Amniotic epithelial cell (primary cell): ENCODE measurements at places on chromosomes 5 and 9.

DNA sequence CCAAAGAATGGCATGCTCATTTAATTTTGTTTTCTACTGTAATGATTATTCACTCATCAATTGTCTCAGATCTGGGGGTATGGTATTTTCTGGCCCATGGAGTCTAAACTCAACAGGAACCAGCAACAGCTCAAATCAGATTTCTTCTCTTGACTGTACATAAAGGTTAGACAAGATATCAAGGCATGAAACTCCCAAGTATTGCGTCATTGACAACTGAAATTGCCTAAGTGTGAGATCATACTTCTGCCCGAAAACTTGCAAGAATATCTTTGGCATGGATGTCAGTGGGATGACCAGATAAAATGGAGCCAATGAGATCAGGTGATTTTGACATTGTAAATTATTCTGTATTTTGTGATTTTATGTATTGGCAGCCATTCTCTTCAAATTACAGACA lies 141.7 kb upstream of the STK32A start:
- peak; percentile 91 for DNase-seq

- DNase-seq, result peak; percentile 53
Measured at GRCh38 chr5:179142434-179143198, 82.4 kb downstream of the ZNF354C start.

GRCh38 chr5:71862087-71862486 lies 143.0 kb downstream of the CARTPT start:
- DNase-seq, result no peak

DNA sequence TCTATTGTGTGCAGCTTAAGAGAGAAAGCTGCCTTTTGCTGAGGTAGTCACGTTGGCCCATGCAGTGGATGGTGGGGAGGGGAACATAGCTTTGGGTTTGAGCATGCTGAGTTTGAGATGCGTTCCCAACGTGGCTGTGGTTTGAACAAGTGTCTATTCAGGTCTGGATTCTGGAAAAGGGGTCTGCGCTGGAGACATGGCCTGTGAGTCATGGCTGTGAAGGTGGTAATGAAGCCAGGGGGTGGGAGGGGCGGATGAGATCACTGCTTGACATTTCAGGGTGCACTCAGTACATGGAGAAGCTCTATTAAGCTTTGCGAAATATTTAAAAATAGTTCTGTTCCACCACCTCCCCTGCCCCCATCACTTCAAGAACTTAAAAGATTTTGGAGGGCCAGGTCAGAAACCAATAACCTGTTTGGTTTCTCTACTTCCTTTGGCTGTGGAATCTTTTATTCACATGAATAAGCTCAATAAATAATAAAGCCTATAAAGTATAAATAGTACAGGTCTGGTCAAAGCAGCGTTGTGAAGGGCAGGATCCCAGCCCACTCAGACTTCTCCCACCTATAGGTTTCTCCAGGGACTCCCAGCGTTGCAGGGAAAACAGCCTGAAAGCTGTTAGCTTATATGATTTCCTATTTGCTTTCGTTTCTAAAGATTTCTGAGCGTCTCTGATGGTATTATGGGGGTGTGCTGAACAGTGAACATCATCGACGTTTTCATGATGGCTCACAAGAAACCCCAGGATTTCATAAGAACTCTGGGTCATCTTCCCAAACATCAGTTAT lies 189.9 kb downstream of the NSG2 start:
- DNase-seq, result no peak

GRCh38 chr9:37902796-37903646 lies 906 bp downstream of the SLC25A51 start:
- peak; percentile 38 for DNase-seq

DNA sequence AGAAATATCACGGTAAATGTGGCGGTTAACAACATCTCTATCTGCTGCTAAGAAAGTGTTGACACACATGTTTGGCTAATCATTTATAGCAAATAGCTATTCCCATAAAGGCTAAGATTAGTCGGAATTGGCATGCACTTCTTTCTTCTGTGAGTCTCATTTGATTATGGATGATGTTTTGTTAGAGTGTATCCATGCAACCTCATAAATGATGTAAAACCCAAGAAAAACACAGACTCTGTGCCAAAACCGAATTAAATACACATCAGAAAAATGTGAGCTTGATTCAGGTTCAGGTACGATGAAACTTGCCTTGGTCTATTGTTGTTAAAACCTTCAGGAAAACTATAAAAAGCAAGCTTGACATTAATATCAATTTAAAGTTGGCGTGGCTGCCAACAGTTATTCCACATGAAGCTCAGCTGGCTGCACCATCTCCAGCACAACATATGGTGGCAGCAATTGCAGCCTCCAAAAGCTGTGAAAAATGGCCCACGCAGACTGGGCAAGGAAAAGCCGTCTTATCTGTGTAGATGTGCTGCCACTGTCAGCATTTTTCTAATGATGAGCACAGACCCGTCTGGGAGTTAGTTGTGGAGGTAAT lies 41.1 kb upstream of the ICE1 start:
- DNase-seq, result no peak

DNA sequence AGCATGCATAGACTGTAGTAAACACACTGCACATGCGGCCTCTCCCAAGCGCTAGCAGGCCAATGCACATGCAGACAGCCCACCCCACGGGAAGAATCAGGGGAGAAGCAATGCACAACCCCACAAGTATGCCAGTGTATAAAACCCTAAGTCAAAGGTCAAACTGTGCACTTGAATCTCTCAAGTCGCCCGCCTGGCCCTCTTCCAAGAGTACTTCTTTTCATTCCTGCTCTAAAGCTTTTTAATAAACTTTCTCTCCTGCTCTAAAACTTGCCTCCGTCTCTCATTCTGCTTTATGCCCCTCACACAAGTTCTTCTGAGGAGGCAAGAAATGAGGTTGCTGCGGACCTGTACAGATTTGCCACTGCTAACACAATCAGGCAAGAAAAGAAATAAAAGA lies 50.4 kb downstream of the PTPDC1 start:
- peak; percentile 29 for DNase-seq

- DNase-seq, result peak; percentile 81
Measured at GRCh38 chr5:143016777-143017516, 246.8 kb downstream of the ARHGAP26 start.

DNA sequence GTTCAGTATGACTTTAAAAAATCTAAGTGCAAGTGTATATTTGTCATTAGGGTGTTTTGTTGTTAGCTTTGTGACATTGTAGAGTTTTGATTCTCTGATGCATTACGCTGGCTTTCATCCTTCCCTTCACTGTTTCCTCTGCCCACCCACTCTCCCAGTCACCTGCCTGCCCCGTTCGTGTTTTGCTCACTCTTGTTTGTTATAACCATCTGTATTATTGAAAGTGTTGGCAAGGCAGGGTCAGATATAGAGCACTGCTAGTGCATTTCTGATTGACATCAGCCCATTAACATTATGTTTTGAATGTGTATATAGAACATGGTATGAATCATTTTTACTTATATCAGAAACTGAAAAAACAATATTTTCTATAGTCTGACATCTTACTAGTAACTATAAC lies 27.3 kb downstream of the SCGB3A1 start:
- DNase-seq, result no peak

DNA sequence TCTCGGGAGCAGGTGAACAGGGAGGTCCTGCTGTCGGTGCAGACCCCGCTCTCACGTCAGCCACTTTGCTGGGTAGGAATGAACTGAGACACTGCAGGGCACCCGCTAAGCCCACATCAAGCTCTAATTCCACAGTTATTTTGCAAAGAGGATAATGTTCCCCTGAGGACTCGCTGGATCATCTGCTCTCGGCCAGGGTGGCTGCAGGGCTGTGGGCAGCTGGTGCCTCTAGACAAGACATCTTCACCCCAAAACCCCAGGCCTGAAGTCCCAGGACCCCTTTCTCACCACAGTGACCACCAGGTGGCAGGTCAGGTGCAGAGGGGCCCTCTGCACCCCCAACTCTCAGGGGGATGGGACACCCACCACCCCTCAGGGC lies 135.1 kb upstream of the PPP1R26 start:
- no peak for DNase-seq

GRCh38 chr5:14309199-14309598 lies 166.1 kb downstream of the TRIO start:
- DNase-seq, result no peak

DNA sequence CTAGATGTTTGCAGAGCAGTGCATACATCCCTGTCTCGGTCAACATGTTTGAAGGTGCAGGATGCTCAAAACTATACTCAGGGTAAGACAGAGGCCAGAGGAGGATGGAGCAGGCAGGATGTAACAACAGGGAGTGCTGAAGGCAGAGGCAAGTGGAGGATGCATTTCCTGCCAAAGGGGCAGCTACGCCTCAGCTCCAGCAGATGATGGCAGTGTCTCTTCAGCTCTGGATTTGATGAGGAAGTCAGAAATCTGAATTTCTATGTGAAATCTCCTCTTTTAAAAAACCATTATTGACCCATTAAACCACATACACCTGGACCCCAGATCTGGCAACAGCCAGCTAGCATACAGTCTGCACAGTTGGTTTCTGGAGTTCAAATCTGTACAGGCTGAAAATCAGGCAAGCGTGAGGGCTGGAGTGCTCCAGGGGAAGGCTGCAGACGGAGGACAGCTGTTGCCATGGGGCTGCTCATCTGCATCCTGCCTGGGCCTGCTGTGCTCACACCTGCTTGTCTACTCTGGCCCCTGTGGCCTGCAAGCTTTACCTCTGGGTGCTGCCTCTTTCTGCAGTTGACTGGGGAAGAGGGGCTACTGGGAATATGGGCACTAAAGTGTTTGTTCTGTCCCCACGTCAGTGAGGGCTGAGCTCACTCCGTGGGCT lies 152.9 kb upstream of the SLC28A3 start:
- DNase-seq, result no peak

DNA sequence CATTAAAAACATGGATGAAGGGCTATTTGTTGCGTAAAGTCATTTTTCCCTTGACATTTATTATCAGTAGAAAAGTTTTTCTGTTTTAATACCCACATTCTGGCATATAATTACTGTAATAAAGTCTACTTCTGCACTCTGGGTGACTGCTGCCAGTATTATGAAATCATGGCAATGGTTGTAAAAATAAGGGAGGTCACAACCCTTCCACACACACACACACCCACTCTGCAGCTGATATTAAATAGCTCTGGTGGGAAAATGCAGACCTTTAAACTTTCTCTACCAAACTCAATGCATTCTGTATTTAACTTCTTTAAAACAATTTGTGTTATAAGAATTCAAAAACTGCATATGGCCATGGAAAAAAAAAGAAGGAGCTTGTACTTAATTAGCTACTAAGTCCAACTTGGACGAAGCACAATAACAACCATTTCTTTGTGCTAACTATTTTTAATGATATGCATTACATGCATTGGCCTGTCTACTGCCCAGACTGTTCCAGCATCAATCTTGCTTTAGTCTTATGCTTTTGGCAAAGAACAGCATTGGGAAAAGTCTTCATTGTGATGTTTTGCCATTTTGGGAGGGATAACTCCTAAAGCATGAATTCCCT lies 137.6 kb upstream of the MAP3K1 start:
- no peak for DNase-seq

- peak; percentile 78 for DNase-seq
Measured at GRCh38 chr9:76181020-76181641, 213.1 kb downstream of the RFK start.

GRCh38 chr9:112615584-112616266 lies 102.2 kb downstream of the INIP start:
- no peak for DNase-seq

DNA sequence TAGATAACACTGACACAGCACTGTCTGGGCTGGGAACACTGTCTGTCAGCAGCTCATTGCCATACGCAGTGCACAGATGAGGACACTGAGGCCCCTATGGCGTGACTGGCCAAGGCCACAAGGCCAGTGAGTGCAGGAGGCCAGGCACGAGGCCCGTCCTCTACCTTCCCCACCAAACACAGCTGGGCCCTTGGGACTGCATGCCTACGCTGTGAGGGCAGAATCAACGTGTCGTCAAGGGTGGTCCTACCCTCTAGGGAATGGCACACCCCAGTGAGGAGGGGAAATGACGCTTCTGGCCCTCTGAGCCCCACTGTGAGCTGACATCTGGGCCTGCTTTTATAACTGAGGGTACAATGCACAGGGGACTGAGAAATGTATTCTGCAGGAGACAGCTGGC lies 42.1 kb upstream of the SLC25A51 start:
- no peak for DNase-seq

- DNase-seq, result no peak
Measured at GRCh38 chr5:42491699-42492098, 68.5 kb downstream of the GHR start.

DNA sequence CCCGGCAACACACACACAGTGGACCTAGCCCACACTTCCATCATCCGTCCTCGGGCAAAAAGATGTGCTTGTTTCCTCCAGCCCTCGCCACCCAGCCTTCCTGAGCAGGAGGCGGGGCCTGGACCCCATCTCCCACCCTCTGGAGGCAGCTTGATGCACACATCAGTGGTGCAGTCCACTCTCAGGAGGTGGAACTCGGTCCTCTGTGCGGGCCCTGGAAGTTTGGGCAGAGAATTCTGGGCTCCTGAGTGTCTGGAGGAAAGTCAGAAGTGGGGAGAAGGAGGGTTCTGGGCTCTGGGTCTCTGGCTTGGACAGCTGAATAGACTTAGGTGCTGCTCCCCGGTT lies 54.0 kb upstream of the NEURL1B start:
- no peak for DNase-seq

- DNase-seq, result peak; percentile 16
Measured at GRCh38 chr5:73989956-73990355, 364.0 kb downstream of the ARHGEF28 start.

DNA sequence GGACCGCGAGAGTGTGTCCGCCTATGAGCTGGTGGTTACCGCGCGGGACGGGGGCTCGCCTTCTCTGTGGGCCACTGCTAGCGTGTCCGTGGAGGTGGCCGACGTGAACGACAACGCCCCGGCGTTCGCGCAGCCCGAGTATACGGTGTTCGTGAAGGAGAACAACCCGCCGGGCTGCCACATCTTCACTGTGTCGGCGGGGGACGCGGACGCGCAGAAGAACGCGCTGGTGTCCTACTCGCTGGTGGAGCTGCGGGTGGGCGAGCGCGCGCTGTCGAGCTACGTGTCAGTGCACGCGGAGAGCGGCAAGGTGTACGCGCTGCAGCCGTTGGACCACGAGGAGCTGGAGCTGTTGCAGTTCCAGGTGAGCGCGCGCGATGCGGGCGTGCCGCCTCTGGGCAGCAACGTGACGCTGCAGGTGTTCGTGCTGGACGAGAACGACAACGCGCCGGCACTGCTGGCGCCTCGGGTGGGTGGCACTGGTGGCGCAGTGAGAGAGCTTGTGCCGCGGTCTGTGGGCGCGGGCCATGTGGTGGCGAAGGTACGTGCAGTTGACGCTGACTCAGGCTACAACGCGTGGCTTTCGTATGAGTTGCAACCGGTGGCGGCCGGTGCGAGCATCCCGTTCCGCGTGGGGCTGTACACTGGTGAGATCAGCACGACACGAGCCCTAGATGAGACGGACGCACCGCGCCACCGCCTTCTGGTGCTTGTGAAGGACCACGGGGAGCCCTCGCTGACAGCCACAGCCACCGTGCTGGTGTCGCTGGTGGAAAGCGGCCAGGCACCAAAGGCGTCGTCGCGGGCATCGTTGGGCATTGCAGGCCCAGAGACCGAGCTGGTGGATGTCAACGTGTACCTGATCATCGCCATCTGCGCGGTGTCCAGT lies 1.8 kb downstream of the PCDHA7 start:
- DNase-seq, result no peak

- DNase-seq, result peak; percentile 97
Measured at GRCh38 chr5:123209502-123210027, 120.5 kb downstream of the PRDM6 start.

GRCh38 chr5:134132372-134133187 lies 18.1 kb downstream of the TCF7 start:
- DNase-seq, result no peak
